ENCODE measurements at places on chromosomes 11 and 22.

DNA sequence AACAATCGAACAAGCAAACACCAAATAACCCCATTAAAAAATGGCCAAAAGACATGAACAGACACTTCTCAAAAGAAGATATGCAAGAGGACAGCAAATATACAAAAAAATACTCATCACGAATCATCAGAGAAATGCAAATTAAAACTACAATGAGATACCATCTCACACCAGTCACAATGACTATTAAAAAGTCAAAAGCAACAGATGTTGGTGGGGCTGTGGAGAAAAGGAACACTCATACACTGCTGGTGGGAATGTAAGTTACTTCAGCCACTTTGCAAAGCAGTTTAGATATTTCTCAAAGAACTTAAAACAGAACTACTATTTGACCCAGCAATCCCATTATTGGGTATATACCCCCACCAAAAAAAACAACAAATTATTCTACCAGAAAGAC, 51.3 kb upstream of the FLI1 start:
- no peak for DNase-seq

DNA sequence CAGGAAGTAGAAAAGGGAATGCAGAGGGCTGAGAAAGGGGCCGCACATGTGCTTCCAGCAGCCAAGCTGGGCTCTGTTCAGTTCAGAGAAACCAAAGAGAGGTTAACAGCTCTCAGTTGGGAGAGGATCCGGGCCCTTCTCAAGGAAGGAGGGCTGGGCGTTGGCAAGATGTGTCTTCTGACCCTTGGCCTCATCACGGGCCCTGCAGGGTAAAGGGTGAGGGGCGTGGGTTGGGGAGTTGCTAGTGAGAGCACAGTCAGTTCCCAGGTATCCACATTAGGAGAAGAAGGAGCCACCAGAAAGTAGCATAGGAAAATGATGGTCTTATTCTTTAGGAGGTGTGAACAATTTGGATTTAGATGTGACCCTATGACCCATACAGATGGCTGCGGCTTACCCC, 73.0 kb downstream of the OSBP2 start:
- DNase-seq = no peak

DNA sequence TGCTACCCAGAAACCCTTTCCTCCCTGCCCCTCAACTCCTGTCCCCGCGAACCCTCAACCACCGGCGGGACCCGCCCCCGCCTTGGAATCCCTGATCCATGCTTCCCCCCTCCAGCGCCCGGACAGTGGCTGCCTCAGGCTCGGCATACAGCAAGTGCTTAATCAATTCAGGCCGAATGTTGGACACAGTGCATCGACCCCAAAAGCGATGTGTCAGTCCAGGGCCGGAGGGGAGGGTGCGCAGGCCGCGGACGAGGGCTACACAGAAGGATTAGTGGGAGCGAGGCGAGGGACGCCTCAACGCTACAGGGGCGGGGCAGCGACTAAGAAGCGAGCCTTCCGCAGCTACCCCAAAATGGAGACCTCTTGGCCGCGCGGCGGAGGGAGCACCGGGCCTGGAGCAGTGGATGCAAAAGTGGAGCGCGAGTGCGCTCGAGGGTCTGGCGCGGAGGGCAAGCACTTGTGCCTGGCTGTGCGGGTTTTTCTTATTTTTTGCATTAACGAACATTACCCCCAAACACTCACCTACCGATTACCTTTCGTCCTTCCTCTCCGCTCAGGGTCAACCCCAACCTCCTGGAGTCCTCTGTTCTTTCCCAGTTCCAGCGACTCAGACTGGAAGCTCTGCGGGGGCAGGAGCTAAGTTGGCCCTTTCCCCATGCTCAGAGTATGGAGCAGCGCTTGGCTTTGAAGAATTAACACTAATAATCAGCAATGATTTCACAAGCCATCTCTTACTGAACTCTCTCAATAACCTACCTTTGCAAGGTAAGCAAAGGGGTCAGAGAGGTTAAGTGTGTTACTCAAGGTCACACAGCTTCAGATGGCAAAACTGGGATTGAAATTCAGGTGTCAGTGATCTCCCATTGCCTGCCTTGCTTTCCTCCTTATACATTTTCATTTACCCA, 30.0 kb upstream of the WNT11 start:
- DNase-seq = peak; percentile 10

GRCh38 chr11:117332843-117333242, 5.2 kb downstream of the CEP164 start:
- no peak for DNase-seq

DNA sequence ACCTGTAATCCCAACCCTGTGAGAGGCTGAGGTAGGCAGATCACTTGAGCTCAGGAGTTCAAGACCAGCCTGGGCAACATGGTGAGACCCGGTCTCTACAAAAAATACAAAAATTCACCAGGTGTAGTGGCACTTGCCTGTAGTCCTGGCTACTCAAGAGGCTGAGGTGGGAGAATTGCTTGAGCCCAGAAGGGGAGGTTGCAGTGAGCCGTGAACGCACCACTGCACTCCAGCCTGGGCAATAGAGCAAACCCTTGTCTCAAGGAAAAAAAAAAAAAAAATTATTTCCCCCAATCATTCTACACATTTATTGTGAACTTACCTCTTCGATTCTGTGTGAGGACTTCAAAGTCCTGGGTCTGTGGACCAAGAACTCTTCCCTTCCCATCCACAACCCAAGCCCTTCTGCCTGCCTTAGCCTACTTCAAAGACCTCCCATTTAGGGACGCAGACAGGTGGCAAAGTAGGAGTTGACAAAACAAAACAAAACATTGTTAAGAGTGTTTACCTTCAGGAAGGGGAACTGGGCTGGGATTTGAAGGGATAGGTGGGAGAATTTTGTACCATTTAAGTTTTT, 3.8 kb upstream of the WEE1 start:
- no peak for DNase-seq

DNA sequence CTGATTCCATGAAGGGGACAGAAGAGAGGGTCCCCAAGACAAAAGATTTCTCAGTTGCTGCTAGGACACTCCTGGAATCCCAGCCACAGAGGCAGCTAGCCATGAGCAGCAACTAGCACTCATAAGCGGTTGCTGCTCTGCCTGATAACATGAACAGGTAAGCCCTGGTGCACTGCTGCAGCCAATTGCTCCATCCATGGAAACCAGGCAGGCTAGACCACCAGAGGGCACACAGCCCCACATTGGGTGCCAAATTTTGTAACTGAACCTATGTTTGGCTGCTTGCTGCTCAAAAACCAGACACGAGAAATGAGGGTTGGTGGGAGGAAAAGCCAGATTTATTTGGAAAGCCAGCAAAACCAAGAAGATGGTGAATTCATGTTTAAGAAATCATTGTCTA, 21.9 kb upstream of the QSER1 start:
- DNase-seq = no peak

DNA sequence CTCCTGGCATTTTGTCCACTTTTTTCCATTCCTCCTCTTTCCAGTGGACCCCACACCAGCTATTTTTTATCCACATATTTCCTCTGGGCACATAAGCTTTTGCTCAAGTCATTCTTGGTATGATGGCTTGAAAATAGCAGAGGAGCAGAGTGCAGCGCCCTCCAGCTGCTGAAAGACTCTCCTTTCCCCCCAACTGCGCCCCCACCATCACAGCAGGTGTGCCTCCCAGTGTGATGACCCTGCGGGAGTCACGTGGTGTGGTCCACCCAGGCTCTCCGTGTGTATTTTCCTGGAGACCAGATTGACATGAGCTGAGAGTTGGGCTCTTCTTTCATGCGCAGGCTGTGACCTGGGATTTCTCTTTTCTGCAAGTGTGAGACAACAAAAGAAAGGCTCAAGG, 1241.6 kb downstream of the TBC1D22A start:
- DNase-seq = no peak

- no peak for DNase-seq
Observed at GRCh38 chr11:126080161-126080941, 17.7 kb upstream of the CDON start.

GRCh38 chr11:27642954-27643353, 57.3 kb downstream of the BDNF start:
- no peak for DNase-seq

GRCh38 chr11:117861151-117862018, 15.1 kb downstream of the FXYD6 start:
- DNase-seq = no peak

DNA sequence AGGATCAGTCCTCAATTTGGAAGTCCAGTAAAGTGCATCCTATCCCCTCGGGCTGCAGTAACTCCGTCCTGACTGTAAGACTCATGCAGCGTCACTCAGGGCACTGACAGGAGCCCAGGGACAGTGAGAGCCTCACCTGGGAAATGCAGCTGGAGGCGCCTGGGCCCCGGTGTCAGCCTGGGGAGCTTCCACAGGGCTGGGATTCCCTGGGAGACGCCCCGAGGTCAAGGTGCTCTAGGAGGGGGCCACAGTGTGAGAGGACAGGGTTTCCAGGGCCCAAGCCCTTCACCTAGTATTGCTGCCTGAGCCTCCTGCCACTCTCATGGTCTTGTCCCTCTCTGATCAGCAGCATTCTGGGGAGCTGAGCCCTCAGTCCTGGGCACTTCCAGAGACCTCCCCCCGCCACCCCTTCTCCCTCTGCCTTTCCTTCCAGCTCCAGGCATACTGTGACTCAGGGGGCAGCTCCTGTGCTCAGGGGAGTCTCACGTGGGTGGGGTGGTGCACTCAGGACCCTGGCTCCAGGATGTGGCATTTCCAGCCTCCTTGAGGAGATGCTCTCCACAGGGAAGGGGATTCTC, 99.1 kb upstream of the IGLL5 start:
- DNase-seq = no peak

DNA sequence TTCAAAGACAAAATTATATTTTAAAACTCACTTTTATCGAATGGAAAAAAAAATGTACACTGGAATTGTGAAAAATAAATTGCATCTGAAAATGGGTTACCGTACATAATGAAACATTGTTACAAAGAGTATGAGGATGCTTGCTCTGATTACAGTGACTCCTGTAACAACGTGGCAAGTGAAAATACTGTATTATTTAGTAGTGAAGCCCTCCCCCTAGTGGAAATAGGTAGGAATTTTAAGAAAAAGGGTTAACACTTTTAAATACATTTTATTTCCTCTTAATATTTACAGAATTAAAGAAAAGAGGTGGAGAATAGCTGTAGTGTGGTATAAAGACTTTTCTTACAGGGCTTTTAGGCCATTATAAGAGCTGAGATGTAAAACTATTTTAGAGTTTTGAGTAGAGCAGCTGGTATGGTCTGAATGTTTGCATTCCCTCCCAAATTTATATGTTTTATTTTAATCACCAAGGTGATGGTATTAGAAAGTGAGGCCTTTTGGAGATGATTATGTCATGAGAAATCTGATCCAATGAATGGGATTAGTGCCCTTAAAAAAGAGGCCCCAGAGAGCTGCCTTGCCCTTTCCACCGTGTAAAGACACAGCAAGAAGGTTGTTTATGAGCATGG, 25.2 kb downstream of the FAM76B start:
- DNase-seq = no peak

DNA sequence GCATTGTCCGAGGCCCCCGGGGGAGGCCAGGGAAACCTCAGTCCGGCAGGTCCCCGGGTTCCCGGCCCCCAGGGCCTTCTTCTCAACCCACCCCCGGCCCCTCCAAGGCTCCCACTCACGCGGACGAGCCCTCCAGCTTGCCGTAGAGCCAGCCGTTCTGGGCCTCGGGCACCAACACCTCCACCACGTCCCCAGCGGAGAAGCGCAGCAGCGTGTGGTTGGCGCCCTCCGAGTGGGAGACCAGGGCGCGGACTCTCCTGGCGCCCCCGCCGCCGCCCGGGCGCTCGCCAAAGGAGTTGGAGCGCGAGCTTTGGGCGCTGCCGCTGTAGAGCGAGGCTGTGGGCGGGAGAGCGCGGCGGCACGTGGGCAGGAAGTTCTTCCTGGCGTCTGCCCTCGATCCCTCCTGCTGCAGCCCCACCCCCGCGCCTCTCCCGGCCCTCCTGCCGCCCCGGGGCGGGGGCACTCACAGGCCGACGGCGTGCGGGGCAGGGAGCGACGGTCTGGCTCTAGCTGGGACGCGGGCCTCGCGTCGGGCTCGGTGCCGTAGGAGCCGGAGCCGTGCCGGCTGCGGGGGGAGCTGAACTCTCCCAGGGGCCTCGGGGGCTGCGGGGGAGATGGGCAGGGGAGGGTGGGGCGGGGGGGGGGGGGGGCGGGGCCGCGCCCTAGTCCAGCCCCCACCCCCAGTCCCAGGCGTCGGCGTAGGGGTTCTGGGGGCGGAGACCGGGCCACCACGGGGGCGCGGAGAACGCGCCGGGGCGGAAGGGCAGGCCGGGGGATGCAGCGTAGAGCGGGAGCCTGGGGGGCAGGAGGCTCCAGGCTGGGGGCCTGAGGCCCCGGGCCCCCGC, 4.9 kb upstream of the SLC16A8 start:
- DNase-seq = no peak

DNA sequence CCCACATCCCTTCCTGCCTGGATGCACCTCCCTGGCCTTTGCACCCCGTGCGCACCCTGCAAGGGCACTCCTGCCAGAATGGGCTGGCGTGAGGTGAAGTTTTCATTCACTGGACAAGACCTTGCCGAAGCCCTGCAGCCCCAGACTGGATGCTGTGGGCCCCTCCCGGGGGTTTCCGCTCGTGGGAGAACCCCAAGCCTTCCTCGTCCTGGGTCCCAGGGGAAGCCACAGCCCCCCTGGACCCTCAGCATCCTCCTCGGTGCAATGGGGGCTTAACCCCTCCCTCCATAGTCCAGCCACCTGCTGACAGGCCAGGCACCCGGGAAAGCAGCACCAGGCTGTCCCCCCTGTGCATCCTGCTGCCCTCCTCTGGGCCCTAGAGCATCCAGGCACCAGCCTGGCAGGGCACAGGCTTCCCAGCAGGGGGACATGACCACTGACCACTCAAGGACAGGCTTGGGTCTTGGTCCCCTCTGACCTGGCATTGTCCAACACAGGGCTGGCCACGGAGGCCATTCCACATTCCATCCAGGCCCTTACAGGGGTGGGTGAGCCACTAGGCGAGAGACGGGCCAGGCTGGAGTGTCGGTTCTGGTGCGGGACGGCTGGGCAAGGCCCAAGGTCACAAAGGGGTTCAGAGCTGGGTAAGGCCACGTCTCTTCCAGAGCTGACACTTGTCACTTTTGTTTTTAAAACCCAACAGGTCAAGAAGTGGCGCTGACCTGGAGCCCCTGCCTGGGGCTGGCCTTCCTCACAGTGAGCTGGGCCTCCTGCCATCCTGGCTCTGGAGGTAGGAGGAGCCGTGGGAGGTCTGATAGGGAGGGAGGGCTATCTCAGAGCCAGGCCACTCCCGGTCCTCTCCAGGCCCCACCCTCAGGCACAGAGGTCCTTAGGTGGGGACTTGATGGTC, 41.5 kb upstream of the PPARA start:
- no peak for DNase-seq

DNA sequence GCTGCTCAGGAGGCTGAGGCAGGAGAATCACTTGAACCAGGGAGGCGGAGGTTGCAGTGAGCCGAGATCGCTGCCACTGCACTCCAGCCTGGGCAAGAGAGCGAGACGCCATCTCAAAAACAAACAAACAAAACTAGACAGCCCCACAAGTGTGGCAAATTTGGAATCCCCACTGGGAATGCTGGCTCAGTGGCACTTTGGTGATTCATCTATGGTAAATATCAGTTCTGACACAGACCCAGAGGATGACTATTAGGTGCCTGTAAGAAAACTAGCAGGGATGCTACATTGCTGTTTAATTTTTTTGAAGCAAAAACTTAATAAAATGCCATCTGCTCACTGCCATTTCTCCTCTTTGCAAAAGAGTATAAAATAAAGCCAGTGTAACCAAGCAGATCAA, 107.9 kb downstream of the NAT10 start:
- DNase-seq = no peak

GRCh38 chr11:30983776-30984441, 385.6 kb downstream of the DCDC1 start:
- DNase-seq = no peak
